ENCODE measurements at places on chromosomes 6 and 20. TPM values are rescaled to one million over a fixed set of nuclear protein-coding genes. Genes with fewer than 3 reads are reported as not detected.

DNA sequence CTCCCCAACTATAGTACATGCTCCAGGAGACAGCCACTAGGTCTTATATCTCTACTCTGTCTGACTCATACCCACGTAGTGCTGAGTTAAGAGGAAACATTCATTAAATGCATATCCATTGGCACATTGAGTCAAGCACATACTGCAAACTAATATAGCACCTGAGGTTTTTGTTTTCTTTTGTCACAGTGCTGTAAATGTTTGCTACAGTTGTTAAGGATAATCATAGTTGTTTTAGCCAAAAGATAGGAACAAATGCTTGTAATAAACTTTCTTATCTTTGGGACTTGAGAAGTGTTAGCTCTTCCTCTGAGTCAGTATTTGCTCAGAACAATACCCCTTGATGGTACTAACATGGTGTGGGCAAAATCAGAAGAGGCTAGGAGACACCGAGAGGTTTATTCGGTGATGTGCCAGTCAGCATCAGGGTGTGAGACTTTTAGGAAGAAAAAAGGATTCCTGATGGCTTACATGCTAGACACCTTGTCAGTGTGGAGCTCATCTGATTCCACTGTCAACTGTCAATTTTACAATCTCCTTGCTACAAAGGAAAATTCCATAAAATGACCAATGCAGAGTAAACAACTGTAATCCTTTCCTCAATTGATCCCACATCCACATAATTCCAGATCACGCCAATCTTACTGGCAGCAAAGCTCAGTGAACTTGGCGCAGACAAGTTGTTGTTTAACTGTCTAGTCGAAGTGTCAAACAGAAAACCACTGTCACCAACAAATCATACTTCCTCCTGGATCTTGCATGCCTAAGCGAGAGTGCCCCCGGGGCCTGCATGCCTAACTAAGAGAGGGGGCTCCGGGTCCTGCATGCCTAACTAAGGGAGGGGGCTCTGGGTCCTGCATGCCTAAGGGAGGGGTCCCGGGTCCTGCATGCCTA is 36.1 kb downstream of the ELOVL2 start:
- DNase-seq: peak; percentile 49

- no peak for DNase-seq
Observed at GRCh38 chr20:59752101-59752586, 147.8 kb downstream of the PHACTR3 start.

The MAPK13 gene
- total RNA-seq: 6.8 TPM

GRCh38 chr20:37700301-37700700 is 6.5 kb downstream of the CTNNBL1 start:
- DNase-seq: no peak

GRCh38 chr20:54078296-54078984 is 8.0 kb upstream of the BCAS1 start:
- no peak for DNase-seq

The COL21A1 gene
- total RNA-seq: 5.4 TPM

The ITPR3 gene
- total RNA-seq: 109 TPM

- peak; percentile 27 for DNase-seq
Observed at GRCh38 chr20:38337561-38338140, 8.6 kb upstream of the LBP start.

- no peak for DNase-seq
Observed at GRCh38 chr6:39904946-39905639, 29.2 kb downstream of the MOCS1 start.

GRCh38 chr6:166308769-166309589 is 787 bp upstream of the PRR18 start:
- no peak for DNase-seq

The BICRAL gene
- 8.4 TPM for total RNA-seq

DNA sequence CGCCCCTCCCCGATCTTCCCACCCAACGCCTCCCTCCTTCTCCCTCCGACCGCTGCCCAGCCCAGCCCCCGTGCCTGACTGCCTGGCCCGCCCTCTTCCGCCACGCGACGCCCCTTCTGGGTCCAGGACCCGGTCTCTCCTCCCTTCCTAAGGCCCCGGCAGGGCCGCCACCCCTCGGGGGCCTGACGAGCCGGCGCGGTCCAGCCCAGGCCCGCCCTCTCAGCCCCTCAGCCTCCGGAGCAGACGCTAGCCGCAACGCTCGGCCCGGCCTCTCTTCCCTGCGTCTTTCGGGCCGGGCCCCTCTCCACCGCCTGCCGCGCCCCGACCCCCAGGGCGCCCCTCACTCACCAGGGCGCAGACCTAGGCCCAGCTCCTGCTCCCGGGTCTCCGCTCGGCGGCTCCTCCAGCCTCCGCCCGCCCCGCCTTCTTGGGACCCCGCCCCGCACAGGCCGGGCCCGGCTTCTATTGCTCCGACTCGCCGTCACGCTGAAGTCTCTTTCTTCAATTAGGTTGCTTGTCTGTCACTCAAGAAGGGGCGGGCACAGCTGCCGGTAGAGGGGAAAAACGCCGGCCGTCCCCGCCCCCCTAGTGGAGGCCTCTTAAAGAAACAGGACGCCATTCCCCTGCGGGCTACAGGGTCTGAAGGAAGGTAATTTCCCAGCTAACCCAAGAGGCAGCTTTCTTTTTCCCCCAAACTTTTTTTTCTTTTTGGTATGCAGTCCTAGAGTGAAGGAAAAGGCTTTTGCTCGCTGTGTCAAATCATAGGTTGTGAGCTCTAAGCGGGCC is at the start of gene ELMO2:
Gene ELMO2, minus strand, starts transcription at position 416 of the 786 bp plus-strand sequence. CDS start 12,133 bp downstream, outside the sequence.
- DNase-seq: peak; percentile 97

The RNF144B gene
- 57.9 TPM for total RNA-seq

- DNase-seq: no peak
Observed at GRCh38 chr6:129111346-129111745, 228.4 kb downstream of the LAMA2 start.

- DNase-seq: peak; percentile 41
Observed at GRCh38 chr20:64069614-64070243, 6.7 kb downstream of the TCEA2 start.
